Activated T-cell treated with anti-CD3 and anti-CD28 coated beads for 48 hours (primary cell): ENCODE measurements at places on chromosomes 4 and X.

DNA sequence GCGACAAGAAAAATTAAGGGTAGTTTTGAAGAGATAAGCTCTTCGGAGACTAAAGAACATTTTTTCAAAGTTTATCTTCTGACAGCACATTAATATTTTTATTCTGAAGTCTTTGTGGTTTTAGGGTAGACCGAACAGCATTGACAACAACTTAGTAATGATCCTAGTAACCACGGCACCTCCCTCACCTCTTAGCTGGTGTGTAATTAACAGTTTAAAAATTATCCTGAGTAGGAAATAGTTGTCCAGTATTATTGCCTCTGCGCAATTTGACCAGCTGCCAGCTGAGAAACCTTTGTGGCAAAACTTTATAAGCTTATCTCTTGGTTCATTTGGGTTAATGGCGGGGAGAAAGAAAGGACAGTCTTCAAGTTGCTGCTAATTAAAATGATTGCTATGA is 213.6 kb downstream of the CBLL2 start:
- no peak for DNase-seq

GRCh38 chr4:145613566-145614232 is 5.5 kb upstream of the MMAA start:
- no peak for DNase-seq

DNA sequence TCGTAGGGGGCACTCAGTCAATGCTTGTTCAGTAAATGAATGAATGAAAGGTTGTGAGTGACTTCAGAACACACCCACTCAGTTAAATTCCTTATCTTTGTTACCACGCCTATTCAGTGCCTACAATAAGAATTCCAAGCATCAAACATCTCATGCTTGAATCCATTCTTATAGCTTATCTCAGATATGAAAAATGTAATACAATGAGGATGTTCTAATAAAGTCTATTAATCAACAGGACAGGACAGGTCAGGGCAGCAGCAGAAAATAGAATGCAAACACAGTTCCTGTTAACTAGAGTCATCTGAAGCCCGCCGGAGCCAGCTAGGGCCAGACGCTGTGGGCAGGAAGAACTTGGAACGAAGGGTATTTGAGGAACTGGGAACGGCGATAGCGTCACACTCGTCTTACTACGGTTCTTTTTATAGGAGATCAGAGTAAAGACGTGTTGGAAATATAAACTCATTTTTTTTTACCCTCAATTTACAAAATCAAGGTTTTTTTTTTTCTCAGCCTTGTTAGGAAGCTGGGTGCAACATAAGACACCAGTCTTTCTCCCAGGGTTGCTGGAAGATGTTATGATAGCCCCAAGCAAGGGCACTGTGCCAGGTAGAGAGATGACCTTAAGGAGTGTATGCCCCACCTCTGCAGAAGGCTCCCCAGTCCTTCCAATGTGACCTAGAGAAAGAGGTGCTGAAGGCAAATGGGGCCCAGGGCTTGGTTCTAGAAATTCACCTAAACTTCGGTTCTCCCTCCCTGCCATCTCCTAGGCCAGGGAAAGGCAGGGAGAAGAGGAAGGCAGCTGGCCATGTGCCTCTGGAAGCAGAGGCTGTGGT is 48.3 kb downstream of the SEL1L3 start:
- no peak for DNase-seq

DNA sequence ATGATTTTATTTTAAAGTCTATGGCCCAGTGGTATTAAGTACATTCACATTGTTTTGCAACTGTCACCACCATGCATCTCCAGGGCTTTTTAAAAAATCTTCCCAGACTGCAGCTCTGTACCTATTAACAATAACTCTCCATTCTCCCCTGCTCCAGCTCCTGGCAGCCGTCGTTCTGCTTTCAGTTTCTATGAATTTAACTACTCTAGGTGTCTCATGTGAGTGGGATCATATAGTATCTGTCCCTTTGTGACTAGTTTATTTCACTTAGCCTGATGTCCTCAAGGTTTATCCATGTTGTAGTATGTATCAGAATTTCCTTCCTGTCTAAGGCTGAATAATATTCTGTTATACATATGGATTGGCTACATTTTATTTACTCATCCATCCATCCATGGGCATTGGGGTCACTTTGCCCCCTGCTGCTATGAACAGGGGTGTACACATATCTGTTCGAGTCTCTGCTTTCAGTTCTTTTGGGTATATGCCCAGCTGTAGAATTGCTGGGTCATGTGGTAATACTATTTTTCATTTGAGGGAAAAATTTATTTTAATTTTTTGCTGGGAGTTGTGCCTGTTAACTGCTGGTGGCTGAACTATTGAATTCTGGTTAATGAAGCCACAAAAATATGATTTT is 131.3 kb downstream of the ARHGAP10 start:
- no peak for DNase-seq

GRCh38 chrX:38606821-38607220 is 45.5 kb downstream of the TSPAN7 start:
- no peak for DNase-seq

DNA sequence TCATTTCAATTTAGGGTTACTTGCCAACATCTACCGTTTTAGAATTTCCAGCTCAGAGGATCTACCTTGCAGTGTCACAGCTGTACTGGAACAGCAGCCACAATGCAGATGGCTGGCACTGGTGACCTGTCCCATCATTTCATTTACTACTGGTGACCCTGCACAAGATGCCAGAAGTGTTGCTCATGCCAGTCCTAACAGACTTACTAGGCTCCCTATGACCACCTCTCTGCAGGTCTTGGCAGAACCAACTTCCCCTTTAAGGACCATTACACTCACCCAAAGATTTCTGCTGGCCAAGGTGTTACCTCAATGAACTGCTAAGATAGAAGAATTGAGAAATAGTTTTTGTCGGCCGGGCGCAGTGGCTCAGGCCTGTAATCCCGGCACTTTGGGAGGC is 106.9 kb downstream of the C4orf51 start:
- DNase-seq: no peak

GRCh38 chr4:114027596-114027995 is 48.1 kb upstream of the ARSJ start:
- DNase-seq: no peak

GRCh38 chr4:57074744-57075143 is 35.4 kb downstream of the IGFBP7 start:
- DNase-seq: no peak

- no peak for DNase-seq
Measured at GRCh38 chrX:149898554-149898953, 17.6 kb downstream of the MAGEA8 start.

DNA sequence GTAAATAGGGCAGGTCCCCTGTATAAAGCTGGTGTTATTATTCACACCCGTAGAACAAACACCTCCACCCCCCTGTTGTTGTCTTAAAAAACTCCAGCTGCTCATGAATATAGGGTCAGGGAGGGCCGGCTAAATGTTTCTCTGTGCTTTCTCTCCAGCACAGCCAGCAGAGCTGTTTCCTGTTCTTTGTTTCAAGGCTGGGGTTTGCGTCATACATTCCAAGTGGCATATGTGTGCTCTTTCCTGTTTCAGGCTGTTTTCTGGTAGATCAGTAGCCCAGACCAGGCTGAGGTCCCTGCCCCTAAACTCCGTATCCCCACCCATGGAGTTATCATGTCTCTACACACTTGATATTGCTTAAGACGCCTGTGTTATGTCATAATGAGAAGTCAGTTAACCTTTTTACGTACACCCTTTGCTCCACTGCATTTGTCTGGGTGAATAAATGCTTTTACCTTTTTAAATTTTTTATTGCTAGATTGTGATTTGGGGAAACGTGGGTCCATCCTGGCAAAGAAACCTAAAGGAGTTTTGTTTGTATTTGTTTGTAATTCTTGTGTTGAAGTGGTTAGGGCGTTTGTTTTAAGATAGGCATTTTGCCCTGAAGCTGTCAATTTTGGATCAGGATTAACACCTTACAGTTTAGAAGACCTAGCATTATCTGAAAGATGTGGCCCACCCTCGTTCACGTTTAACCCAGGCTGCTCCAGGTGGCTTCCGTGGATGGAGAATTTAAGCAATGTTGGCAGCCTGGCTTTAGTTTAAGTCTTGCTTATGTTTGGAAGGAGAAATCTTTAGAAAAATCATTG is 3.3 kb downstream of the KLF3 start:
- DNase-seq: no peak

GRCh38 chrX:40105835-40106675 is 8.3 kb upstream of the BCOR start:
- DNase-seq: peak; percentile 61

DNA sequence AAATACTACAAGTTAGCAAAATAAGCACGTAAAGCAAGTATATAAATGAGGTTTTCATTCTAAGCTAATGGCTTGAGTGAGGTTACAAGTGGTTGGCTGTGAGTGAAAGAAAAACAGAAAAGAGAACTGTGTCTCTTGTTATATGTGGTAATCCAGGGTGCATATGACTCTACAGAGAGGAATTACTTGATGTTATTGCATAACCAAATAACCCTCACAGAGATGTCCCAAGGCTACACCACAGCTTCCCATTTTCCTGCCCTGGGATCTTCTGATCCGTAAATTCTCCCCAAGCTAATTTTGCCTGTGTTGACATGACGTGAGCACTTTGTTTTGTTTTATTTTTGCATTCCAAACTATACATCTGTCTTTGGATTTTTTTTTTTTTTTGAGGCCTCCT is 470.0 kb upstream of the INTU start:
- DNase-seq: no peak

GRCh38 chrX:41326431-41326830 is 7.5 kb upstream of the DDX3X start:
- no peak for DNase-seq

DNA sequence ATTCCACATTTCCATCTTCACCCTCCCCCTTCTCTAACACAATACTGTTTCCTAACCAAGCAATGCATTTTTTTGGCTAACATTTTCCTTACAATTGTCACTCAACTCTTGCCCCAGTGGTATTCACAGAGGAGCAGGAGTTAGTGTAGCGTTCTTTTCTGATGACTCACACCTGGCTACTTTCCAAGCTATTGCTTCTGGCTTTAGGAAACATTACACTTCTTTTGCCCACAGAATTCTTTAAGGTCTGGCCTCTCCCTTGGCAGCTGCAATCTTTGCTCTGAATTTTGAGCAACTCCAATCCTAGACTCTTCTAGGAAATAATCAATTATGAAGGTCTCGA is 27.5 kb upstream of the PDGFC start:
- no peak for DNase-seq

- no peak for DNase-seq
Measured at GRCh38 chr4:10716163-10716562, 31.6 kb upstream of the CLNK start.

- DNase-seq: no peak
Measured at GRCh38 chr4:112142182-112142581, 3.1 kb upstream of the FAM241A start.

GRCh38 chrX:12891915-12892506 is 14.4 kb upstream of the TLR8 start:
- DNase-seq: no peak

DNA sequence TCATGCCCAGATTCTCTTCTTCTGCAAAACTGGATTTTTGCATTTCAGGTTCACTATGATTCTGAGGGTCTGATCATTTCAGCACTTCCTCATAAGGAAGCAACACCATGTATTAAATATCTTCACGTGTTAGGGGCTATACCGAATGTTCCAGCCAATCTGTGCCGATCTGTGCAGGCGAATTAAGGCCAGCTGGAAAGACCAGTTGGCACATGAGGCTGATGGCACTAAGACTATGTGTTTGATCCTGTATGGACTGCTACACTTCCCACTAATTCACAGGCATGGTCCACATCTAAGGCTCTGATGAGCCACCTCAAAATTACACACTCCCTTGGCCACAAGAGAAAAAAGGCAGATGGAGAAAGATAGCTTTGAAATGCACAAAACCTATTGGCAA is 28.8 kb downstream of the KDR start:
- DNase-seq: no peak
